Bronchial epithelial cell (primary cell): ENCODE measurements at places on chromosomes 12 and 14. TPM values are rescaled to one million over a fixed set of nuclear protein-coding genes. Genes with fewer than 3 reads are reported as not detected.

Gene GSG1
- total RNA-seq: not detected in 2 replicates

Gene TPPP2
- total RNA-seq: not detected in 2 replicates

Gene RTL1
- not detected in 2 replicates for total RNA-seq

Gene ADAM21
- total RNA-seq: under 0.01 and 0.13 TPM in 2 replicates

Gene SLC39A5
- 0.13 and 0.26 TPM in 2 replicates for total RNA-seq

Gene GPRC5A
- total RNA-seq: 16.1 and 19.3 TPM in 2 replicates

Gene COCH
- 0.26 TPM in 1 of 2 replicates, not detected in the other for total RNA-seq

Gene DDX11
- 17.1 and 20.9 TPM in 2 replicates for total RNA-seq

Gene KCNA5
- not detected in 2 replicates for total RNA-seq

Gene RPS26
- total RNA-seq: 32.8 and 201 TPM in 2 replicates

Gene FAM90A1
- total RNA-seq: not detected in 2 replicates

Gene CCDC198
- total RNA-seq: not detected in 2 replicates

Gene VPS29
- 46.5 and 55.3 TPM in 2 replicates for total RNA-seq

Gene TCL1B
- total RNA-seq: not detected in 2 replicates

Gene TAS2R42
- not detected in 2 replicates for total RNA-seq

Gene KRT83
- total RNA-seq: 0.13 TPM in 1 of 2 replicates, not detected in the other

Gene GPR132
- 0.13 TPM in 1 of 2 replicates, not detected in the other for total RNA-seq

Gene TGM1
- 88.7 and 382 TPM in 2 replicates for total RNA-seq

Gene KCNH5
- under 0.01 TPM in 2 replicates for total RNA-seq

Gene PSMB11
- total RNA-seq: not detected in 2 replicates

Gene PCED1B
- 0.51 and 1.3 TPM in 2 replicates for total RNA-seq

Gene RNASE3
- total RNA-seq: not detected in 2 replicates

Gene SCN8A
- total RNA-seq: under 0.01 and 0.77 TPM in 2 replicates

Gene KRT77
- under 0.01 TPM in 1 of 2 replicates, not detected in the other for total RNA-seq

Gene COL2A1
- total RNA-seq: under 0.01 TPM in 2 replicates

Gene CCDC197
- total RNA-seq: not detected in 2 replicates

Gene EFS
- 2.4 and 5.4 TPM in 2 replicates for total RNA-seq

Gene GALNT8
- total RNA-seq: 0.13 TPM in 1 of 2 replicates, not detected in the other

Gene LARP4
- 28.3 and 29.2 TPM in 2 replicates for total RNA-seq

Gene ZCRB1
- 15.0 and 33.4 TPM in 2 replicates for total RNA-seq

Gene PLD4
- not detected in 2 replicates for total RNA-seq

Gene CCDC175
- not detected in 2 replicates for total RNA-seq

Gene BTBD7
- 20.3 and 22.8 TPM in 2 replicates for total RNA-seq

Gene APOLD1
- total RNA-seq: 1.4 and 2.6 TPM in 2 replicates

Gene ASB2
- total RNA-seq: 0.13 and 0.26 TPM in 2 replicates

Gene FGF23
- total RNA-seq: not detected in 2 replicates

Gene OR6C2
- not detected in 2 replicates for total RNA-seq

Gene PIK3C2G
- 0.26 and 1.0 TPM in 2 replicates for total RNA-seq

Gene JDP2
- total RNA-seq: 58.4 and 63.8 TPM in 2 replicates

Gene FRMD6
- total RNA-seq: 136 and 224 TPM in 2 replicates

Gene OR9K2
- total RNA-seq: not detected in 2 replicates

Gene MYBPC1
- total RNA-seq: not detected in 2 replicates

Gene ATL1
- 0.79 and 1.9 TPM in 2 replicates for total RNA-seq

Gene HOXC12
- not detected in 2 replicates for total RNA-seq
